ENCODE measurements at places on chromosomes 1 and 21.

- no peak for DNase-seq
These were observed 49.9 kb upstream of the GUCA2A start for GRCh38 chr1:42214447-42214871.

- DNase-seq = no peak
These were observed 37.3 kb downstream of the ATF3 start for GRCh38 chr1:212645546-212646543.

GRCh38 chr21:38400195-38400919 lies 97.9 kb downstream of the ERG start:
- DNase-seq = no peak

- DNase-seq = no peak
These were observed 148.9 kb upstream of the VANGL1 start for GRCh38 chr1:115492880-115493279.

DNA sequence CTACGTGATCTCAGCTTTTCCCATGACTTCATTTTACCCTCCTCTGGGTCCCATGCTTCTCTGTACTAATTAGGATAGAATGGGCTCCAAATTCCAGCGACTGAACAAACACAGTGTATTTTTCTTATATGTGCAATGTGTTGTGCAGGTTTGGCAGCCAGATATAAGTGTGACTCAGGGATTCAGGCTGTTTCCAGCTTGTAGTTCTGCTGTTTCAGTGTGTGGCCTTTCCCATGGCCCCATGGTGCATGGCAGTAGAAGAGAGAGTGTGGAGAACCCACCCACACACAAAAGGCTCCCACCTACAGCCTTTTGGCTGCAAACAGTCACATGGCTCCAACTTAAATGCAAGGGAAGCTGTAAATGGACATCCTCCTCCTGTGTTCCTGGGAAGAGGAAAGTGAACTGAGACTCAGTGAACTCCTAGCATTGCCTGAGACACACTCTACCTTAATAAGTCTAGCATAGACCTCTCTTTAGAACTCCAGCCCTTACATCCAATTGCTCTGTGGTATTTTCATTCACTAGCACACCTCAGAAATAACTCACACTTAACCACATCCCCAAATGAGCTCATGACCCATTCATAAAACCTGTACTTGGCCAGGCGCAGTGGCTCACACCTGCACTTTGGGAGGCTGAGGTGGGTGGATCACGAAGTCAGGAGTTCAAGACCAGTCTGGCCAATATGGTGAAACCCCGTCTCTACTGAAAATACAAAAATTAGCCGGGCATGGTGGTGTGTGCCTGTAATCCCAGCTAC lies 58.7 kb downstream of the KIAA0040 start:
- DNase-seq = no peak

DNA sequence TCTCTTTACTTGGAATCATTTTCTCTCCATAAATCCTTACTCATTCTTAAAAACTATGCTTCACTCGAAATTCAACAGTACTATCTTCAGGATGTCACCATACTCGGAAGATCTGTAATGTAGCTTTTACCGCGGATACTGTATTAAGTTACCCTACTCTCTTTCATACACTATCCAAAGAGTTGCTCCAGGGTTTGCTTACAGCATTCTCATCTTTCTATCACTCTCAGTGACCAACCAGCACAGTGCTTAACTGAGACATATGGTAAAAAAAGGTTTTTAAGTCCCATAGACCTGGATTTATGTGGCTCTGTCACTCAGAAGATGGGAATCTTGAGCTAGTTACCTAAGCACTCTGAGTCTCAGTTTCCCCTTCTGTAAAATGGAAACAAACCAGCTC lies 15.8 kb downstream of the GTF2B start:
- no peak for DNase-seq

GRCh38 chr21:44992608-44993031 lies 52.8 kb downstream of the SLX9 start:
- no peak for DNase-seq
